ENCODE measurements at places on chromosomes 3 and 15. TPM values are rescaled to one million over a fixed set of nuclear protein-coding genes. Genes with fewer than 3 reads are reported as not detected.

- H3K4me1 ChIP-seq, result peaks cover 7% of the 10 kb centered on the region
- no peak overlapping the region for H3K27ac ChIP-seq
- H3K27me3 ChIP-seq, result no peaks in the 10 kb centered on the region
- H3K36me3 ChIP-seq, result peaks cover 13% of the 10 kb centered on the region
- no peak for DNase-seq
Observed at GRCh38 chr15:42732095-42732827, 4.7 kb downstream of the CDAN1 start.

DNA sequence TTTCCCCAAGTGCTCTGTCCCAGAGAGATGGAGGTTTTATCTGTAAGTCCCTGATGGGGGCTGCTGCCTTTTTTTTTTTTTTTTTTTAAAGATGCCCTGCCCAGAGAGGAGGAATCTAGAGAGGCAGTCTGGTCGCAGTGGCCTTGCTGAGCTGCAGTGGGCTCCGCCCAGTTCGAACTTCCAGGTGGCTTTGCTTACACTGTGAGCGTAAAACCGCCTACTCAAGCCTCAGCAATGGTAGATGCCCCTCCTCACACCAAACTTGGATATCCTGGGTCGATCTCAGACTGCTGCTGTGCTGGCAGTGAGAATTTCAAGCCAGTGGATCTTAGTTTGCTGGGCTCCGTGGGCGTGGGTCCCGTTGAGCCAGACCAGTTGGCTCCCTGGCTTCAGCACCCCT is 51.6 kb downstream of the SLC2A2 start:
- DNase-seq, result no peak
- peaks cover 7% of the 10 kb centered on the region for H3K27me3 ChIP-seq
- no peaks in the 10 kb centered on the region for H3K36me3 ChIP-seq
- H3K4me1 ChIP-seq, result no peaks in the 10 kb centered on the region

- DNase-seq, result no peak
- no peak overlapping the region for H3K4me3 ChIP-seq
- H3K4me1 ChIP-seq, result peaks cover under 1% of the 10 kb centered on the region
- H3K36me3 ChIP-seq, result peaks cover 13% of the 10 kb centered on the region
- H3K27me3 ChIP-seq, result no peaks in the 10 kb centered on the region
- no peak overlapping the region for H3K27ac ChIP-seq
Observed at GRCh38 chr3:45682786-45683185, 6.4 kb upstream of the SACM1L start.

DNA sequence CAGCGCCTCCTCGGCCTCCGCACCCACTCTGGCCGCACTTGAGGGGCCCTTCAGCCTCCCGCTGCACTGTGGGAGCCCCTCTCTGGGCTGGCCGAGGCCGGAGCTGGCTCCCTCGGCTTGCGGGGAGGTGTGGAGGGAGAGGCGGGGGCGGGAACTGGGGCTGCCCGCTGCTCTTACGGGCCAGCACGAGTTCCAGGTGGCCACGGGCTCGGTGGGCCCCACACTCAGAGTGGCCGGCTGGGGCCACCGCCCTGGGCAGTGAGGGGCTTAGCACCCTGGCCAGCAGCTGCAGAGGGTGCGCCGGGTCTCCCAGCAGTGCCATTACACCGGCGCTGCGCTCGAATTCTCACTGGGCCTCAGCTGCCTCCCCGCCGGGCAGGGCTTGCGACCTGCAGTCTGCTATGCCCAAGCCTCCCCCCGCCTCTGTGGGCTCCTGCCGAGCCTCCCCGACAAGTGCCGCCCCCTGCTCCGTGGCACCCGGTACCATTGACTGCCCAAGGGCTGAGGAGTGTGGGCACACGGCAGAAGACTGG is 167.1 kb upstream of the PLSCR5 start:
- H3K4me3 ChIP-seq, result no peak overlapping the region
- no peak overlapping the region for H3K27ac ChIP-seq
- no peak for DNase-seq
- no peaks in the 10 kb centered on the region for H3K27me3 ChIP-seq

Gene NRROS
- total RNA-seq, result 14.4 TPM

DNA sequence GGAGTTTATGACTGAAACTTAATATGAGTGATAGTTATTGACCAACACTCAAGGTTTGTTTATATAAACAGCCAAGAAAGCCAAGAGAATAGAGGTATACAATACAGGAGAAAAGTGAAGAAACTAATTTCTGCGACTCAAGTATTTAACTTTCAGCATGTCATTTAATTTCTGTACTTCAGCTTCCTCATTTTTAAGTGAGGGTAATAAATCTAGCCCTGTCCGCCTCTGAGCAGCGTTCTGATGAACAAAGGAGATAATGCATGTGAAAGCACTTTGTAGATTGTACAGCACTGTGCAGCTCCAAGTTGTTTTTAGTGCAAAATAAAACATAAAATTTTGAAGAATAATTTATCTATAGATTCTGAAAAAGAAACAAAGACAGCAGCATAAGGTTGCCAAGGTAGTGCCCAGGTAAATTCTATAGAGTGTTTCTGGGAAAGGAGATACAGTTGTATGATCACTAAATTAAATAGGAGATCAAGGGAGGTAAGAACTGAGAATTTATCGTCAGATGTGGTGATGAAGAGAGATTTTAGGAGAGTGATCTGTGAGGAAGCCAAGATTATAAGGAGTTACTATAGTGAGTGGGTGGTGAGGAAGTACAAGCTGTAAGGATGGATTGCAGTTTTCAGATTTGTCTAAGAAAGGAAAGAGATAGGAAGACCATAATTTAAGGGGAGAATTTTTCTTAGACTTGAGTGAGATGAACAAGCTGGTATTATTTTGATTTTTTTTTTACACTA is 71.3 kb downstream of the RASA2 start:
- H3K4me1 ChIP-seq, result peaks cover 33% of the 10 kb centered on the region
- no peak overlapping the region for H3K4me3 ChIP-seq
- no peaks in the 10 kb centered on the region for H3K27me3 ChIP-seq
- H3K27ac ChIP-seq, result no peak overlapping the region
